ENCODE measurements at places on chromosomes 5 and 9. TPM values are rescaled to one million over a fixed set of nuclear protein-coding genes. Genes with fewer than 3 reads are reported as not detected.

DNA sequence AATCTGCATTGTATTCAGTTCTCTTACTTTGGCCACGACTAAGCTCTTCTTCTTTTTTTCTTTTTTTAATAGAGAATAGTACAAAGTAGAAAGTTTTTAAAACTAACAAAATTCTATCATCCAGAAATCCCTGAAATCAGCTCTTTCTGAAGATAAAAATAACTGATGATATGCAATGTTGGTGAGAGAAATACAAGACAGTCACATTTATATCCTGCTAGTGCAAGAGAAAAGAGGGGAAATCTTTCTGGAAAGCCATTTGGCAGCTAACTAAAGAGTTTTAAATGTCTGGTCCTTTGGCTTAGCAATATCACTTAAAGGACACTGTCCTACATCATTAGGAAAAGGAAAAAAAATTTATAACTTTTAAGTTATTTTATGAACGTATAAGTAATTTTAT is 27.0 kb upstream of the FREM1 start:
- DNase-seq, result no peak

DNA sequence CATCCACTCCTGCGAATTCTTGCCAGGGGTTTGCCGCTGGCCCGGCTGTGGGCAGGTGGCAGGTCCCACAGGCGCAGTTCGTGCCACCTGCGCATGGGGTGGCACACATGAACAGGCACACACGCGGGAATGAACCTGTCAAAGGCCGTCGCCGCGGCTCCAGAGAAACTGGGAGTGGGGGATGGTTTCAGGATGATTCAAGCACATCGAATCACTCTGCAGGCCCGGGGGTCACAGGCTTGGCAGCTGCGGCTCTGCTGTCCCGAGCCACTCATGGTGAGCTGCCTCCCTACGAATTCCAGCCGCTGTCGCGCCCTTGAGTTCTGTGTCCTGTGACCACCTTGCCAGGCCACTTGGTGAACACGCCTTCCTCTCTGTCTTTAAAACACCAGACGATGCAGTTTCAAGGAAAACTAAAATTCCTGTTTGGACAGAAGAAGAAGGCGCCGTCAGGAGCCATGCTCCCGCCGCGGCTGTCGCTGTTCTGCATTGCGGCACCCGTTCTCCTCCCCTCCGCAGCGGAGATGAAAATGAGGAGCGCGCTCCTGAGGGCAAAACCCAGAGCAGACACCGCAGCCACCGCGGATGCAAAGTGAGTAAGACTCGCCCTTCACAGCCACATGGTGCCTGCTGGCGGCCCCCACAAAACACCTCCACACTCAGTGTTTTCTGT is 15.4 kb upstream of the EXOC3 start:
- DNase-seq, result no peak

DNA sequence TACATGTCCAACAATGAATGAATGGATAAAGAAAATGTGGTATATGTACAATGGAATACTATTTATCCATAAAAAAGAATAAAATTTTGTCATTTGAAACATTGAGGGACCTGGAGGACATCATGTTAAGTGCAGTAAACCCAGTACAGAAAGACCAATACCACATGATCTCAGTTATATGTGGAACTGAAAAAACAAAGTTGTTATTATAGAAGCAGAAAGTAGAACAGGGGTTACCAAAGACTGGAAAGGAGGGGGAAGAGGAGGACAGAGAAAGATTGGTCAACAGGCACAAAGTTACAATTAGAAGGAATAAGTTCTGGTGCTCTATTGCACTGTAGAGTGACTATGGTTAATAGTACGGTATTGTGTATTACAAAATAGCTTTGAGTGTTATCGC is 233.8 kb downstream of the SEMA6A start:
- DNase-seq, result no peak

DNA sequence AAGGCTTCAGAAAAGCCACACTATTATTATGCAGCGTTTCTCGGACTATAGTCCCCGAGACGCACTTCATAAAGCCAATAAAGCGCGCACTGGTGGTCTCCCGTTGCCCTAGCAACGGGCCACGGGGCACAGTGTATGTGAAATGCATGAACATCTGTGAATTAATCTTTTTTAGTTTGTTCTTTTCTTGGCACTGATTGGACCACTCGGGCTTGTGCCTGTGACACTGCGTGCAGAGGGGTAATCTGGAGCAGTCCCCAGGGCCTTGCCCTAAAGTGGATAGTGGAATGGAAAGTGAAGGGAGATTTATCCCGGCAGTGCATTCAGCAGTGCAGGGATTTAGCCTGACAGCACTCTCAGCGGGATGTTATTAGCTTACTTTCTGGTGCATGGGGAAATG is 92.1 kb downstream of the TLE4 start:
- peak; percentile 77 for DNase-seq

GRCh38 chr5:88483964-88484672 is 215.5 kb upstream of the TMEM161B start:
- no peak for DNase-seq

DNA sequence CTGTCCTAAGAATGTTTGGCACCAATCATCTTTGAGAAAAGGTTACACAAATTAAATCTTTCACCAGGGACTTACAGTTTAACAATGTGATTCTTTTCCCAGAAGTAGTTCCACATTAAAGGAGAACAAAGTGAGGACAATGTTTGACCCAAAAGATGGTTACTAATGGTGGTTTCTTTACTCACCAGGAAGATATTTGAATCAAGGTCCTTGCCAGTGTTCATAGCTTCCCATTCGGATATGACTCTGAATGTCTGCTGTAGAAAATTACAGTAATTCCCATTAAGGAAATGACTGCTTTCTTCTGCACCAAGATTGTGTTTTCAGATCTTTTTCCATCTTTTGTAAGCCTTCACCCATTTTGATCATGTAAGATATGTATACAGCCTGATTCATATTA is 114.6 kb upstream of the ADAMTSL1 start:
- no peak for DNase-seq

DNA sequence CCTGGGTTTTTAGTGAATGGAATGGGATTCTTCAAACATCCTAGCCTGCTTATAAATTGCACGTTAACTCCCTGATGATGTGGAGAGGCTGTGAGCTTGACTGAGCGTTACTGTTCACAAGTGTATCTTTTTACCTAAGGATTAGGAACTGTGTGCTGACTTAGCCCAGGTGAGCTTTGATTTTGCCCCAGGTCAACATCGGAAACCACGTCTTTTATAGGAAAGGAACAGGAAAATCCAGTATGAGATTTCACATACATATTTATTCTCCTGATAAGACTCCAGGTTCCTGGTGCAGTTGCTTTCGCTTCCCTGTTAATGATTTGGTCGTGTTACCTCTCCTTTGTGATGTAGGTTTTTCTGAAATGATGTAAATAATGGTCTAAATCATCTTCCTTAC is 103.2 kb upstream of the BASP1 start:
- peak; percentile 18 for DNase-seq

GRCh38 chr5:170495825-170496661 is 7.8 kb upstream of the KCNIP1 start:
- no peak for DNase-seq

GRCh38 chr5:53355316-53355715 is 125.1 kb upstream of the FST start:
- no peak for DNase-seq

- no peak for DNase-seq
Measured at GRCh38 chr5:62762503-62762902, 183.9 kb downstream of the LRRC70 start.

DNA sequence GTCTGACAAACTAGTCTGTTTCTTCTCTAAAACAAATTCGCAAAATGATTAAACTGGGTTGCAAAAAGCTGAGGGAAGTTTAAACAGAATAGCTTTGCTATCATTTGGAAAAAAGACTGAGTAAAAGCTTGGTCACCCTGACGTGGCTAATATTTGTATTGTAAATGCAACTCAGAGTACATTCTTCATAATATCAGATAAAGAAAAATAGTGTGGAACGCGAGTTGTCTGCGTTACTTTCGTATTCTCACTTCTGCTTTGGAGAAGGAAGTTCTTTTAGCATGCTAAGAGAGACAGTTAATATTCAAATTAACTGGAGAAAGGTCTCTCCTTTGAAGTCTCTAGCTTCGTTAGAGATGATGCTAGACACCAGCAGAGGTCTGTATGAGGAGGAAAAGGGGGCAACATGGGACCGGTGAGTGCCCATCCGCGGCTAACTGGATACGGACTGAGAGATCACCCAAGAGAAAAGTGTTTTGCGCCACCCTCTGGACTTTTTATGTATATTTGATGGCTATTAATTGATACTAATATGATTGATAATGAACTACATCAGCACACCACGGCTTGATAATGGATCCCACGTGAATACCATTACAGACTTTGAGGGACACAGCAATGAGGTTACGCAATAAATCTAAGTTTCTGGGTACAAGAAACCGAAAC is 2.9 kb upstream of the CNTRL start:
- peak; percentile 40 for DNase-seq

DNA sequence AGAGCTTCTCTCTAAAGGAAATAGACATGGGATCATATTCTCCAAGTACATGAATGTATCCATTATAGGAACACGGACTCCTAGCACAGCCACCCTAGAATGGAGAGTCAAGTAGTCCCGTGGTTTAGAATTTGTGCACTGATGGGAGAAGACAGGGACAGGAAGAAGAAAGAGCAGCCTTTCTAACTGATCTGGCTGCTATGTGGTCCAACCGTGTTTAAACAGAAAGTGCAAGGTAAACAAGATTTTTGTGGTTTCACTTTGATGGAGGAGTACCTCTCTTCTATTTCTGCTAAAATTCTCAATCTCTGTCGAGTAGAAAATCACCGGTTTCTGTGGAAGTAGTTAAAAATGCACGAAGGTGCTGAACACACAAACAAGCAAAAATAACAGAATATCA is 171.3 kb downstream of the ST8SIA4 start:
- DNase-seq, result no peak

DNA sequence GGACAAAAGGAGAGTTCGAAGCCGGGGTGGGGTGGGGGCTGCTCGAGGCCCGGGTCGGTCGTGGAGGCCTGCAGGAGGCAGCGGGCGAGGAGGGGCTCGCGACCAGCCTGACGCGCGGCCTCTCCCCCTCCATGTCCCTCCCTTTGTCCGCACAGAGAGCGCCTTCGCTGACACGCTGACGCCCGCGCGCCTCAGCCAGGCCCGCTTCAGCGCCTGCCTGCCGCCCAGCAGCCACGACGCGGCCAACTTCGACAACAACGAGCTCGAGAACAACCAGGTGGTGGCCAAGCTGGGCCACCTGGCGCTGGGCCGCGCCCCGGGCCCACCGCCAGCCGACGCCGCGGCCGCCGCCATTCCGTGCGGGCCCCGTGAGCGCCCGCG is 42.2 kb downstream of the NEURL1B start:
- no peak for DNase-seq

DNA sequence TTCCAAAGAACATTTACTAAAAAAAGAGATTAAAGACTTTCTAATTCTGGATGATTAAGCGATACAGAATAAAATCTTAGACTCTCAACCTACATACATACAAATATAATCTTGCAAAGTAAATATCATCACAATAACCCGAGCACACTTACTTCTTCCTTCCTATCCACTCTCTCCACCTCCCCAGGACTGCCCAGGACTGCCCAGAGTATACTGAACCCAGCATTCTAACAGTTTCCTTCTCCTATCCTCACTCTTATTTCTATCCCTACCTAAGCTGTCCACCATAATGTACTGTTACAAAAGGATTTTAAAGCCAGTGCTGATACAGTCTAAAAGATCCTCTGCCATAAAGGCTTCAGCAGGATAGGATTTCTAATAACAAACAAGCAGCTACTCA is 413.3 kb upstream of the POU5F2 start:
- DNase-seq, result no peak

DNA sequence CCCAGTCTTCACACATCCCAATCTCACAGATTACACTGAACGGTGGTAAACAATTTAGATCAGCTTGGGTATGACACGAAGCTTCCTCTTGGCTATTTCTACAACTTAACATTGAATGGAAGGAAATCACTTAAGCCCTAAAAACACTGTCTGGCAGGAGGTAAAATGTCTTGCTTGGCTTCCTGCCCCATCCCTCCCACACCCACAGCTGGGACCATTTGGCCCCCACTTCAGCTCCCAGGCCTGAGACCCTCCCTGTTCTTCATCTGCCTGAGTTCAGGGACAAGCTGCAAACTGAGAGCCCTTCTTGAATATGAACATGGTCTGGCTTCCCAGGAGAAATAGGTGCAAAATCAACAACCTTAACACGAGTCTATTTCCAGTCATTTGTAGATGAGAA is 3.4 kb upstream of the COL15A1 start:
- peak; percentile 87 for DNase-seq

GRCh38 chr5:174567506-174568141 is 156.8 kb upstream of the MSX2 start:
- DNase-seq, result no peak

- peak; percentile 18 for DNase-seq
Measured at GRCh38 chr9:31336386-31336785, 1048.1 kb upstream of the ACO1 start.

DNA sequence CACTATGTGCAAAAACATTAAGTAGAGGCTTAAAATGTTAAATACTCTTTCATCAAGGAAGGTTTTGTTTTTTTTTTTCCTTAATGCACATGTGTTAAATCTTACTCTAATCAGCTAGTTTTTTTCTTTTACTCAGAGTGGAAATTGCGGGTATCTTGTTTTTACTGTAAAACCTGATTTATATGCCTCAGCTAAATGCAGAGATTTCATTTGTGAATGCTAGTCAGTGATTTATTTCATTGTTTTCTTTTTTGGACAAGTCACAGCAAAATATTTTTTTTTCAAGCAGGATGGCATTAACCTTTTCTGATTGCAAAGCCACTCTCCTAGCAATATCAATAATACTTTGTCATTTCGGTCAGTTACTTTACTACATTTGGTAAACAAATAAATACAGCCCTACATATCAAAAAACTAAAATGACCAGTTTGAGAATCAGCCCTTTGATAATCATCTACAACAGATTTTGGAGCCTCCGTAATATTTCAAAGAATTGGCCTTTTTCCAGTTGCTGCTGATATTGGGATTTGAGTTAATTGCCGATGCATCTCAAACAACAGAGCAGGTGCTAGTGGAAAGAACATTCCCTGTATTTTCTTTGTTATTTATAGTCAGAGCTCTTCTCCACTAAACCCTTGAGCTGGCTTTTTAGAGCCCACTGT is 579.2 kb upstream of the ZNF608 start:
- DNase-seq, result no peak

DNA sequence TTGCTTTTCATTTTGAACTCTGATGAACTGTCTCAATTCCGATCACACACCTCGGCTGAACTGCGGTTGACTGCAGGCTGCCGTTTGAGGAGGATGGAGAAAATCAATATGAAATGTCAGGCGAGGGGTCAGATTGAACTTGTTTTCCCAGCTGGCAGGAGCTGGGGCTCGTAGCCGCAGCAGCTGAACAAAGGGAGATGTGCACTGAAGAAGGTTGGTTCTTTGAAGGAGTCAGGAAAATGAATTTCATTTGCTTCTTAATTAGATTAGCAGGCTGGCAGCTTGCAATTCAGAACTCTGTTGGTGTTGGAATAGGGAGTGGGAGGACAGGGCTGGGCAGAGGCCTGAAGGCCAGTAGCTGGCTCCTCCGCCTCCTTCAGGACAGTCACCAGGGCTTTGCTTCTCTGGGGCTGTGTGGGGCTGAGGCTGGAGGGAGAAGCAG is 117.4 kb upstream of the GPR151 start:
- DNase-seq, result no peak

- DNase-seq, result peak; percentile 22
Measured at GRCh38 chr5:111856876-111857466, 100.0 kb upstream of the NREP start.

The PROB1 gene
- total RNA-seq, result 30.6 TPM

The GPX8 gene
- total RNA-seq, result 61.1 TPM

The SLC36A3 gene
- not detected for total RNA-seq

The SPATA31D4 gene
- total RNA-seq, result not detected

The FSD1L gene
- 28.2 TPM for total RNA-seq

The ALDOB gene
- not detected for total RNA-seq

The TAS2R1 gene
- total RNA-seq, result not detected

The SURF1 gene
- total RNA-seq, result 23.6 TPM

The C9 gene
- not detected for total RNA-seq

The GRM6 gene
- not detected for total RNA-seq

The SH3RF2 gene
- total RNA-seq, result 14.3 TPM

The ACOT12 gene
- not detected for total RNA-seq
